ENCODE measurements at places on chromosomes 12 and 14.

DNA sequence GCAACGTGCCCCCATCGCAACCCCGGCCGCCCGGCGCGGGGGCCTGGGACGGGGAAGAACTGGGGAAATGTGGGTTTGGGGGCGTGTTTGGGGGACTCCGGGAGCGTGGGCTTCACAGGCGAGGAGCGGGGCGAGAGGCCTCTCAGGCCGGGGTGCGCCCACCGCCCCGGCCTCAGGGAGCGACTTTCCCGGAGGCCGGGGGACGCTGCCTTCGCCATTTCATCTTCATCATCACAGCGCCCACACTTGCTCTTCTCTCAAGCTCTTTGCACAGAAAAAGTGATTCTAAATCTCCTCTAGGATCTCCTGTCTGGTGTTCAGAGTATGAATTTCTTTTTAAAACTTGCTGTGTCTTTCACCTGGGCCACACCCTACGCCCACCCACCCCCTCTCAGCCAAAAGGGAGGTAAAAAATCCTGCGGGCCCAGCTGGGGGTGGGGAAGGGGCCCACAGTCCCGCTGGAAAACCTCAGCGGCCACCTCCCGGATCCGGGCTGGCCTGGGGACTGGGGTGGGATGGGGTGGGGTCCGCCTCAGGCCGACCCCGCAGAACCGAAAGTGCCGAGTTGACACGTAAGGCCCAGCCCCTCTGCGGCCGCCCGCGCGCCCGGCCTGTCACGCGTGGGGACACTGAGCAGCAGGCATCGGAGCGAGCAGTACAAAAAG lies 7.4 kb downstream of the CDKN1B start:
- DNase-seq, result no peak

DNA sequence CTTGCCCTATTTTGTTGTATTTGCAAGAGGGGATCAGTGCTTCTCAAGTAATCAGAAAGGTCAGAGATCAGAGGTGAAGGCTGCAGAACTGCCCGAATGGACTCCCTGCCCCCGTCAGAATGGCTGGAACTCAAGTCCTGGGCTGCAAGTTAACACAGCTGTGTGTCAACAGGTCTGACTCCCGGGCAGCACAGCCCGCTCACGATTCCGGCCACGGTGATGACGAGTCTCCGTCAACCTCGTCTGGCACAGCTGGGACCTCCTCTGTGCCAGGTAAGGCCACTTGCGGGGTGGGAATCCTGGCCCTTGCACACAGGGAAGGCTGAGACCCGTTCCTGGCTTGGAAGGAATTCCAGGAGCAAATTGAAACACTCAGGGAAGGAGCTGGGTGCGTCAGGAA lies 13.4 kb downstream of the DCAF4 start:
- DNase-seq, result no peak

DNA sequence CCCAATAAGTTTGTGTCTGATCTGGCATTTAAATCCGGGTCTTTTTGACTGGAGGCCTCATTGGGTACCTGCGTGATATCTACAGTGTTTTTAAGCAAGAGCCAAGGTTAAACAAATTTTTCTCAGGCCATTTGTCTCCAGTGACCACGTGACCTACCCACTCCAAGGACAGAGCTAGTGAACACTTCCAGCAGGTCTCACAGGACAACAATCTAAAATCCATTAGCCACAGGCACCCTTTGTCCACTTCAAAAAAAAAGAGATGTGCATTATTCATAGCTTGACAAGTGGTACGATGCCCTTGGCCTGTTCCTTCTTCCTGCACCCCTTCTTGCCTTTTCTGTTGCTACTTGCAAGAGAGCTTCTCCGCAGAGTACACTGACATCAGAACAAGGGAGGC lies 109.6 kb upstream of the GSC start:
- DNase-seq, result no peak

GRCh38 chr12:68636268-68636667 lies 25.6 kb downstream of the RAP1B start:
- DNase-seq, result no peak

DNA sequence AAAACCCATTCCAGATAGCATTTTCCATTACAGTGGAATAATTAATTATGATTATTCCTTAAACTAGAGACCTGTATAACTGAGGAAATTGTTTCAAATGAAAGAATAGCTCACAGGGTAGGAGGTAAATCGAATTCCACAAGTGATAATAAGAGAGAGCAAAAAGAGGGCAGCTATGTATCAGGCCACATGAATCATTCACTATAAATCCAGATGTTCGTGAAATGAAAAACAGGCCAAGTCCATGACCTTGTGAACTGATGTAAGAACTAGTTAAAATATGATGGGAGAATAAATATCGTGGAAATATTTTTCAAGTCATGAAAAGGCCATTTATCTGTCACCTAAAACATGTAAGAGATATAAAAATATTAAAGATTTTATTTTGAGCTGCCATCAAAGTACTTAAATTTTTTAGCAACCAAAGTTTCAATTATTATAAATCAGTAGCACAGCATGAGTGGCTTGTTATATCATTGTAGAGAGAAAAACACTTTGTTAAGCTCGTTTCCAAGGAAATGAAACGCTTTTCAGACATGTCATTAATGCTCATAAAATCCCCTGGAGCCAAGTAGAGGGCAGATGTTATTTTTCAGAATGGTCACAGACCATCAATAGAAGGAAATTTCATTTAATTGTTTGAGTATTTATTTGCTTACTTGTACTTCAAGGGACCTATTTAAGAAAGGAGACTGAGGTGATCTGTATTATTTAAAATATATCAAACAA lies 120.6 kb upstream of the CDKN3 start:
- DNase-seq, result no peak

DNA sequence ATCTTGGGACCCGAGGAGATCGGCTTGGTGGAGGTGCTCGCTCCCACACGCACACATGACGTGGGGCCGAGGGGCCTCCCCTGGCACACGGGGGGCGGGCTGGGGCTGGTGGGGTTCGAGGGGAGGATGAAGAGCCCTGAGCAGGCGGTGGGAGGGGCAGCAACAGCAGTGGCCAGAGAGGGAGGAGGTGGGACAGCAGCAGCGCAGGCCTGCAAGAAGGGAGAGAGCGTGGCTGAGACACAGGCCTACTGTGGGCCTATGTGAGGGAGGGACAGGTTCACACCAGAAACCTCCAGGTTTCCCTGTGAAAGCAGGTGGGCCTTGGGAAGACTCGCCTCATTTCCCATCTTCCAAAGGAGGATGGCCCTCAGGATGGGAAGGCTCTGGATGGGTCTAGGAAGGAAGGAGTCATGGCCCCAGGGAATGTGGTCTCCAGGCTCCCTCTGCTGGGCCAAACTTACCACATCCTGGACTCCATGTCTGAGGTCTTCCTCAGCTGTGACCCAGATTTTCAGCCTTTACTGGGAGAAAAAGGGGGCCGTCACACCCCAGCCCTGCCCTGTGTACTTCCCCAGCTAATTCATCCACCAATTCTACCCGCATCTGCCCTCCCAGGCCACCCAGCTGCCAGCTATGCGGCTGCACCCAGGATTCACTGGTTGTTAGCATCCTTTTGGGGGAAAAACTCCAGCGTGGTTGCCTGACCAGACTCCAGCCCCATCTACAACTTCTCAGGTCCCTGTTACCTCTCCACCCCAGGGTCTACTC lies 2.8 kb downstream of the PIANP start:
- DNase-seq, result no peak

DNA sequence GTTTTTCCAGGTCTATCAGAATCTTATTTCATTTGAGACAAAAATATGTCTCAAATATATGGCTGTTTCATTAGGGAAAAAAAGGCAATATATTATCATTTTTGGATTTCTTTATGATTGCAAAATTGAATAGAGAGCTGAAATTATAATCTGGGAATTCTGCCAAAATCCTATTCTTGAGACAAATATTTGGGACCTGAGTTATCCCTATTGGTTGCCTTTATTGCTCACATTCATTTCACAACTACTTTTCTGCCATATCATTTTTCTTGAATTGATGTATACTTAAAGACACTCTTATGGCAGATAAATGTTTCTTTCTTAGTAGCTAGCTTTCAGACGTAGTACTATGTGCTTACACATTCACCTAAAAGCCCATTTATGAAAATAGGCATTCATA lies 241.6 kb upstream of the NOVA1 start:
- DNase-seq, result no peak

DNA sequence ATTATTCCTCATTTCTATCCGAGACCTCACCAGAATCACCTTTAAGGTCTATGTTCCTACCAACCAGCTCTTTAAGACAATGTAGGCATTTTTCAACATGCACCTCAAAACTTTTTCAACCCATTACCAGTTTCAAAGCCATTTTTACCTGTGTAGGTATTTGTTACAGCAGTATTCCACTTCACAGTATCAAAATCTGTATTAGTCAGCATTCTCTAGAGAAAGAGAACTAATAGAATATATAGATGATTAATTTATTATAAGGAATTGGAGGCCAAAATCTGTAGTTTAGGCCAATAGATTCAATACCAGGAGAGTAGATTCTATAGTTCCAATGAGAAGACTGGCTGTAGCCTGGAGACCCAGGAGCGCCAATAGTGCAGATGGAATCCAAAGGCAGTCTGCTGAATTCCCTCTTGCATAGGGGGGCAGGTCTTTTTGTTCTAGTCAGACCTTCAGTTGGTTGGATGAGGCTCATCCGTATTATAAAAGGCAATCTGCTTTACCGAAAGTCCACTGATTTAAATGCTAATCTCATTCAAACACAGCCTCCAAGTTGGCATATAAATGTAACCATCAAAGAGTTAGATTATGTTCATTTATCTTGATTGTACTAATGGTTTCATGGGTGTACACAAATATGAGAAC lies 151.6 kb upstream of the SYT1 start:
- no peak for DNase-seq

DNA sequence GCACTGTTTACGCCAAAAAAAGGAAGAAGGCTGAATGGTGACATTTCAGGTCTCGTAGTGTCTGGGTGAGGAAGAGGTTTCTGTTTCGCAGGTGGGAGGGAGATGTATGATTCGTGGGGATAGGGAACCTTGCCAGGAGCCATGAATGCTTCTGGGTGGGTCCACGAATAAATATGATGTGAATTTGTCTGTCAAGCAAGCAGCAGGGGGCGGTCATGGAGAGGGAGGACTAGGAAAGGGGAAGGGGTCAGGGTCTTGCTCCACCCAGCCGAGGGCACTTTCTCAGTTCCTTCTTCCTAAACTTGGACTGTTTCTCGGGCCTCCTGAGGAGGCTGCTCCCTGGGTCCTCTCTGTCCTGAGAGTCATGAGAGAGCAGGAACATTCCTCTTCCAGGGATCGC lies 72.5 kb downstream of the LGMN start:
- no peak for DNase-seq

DNA sequence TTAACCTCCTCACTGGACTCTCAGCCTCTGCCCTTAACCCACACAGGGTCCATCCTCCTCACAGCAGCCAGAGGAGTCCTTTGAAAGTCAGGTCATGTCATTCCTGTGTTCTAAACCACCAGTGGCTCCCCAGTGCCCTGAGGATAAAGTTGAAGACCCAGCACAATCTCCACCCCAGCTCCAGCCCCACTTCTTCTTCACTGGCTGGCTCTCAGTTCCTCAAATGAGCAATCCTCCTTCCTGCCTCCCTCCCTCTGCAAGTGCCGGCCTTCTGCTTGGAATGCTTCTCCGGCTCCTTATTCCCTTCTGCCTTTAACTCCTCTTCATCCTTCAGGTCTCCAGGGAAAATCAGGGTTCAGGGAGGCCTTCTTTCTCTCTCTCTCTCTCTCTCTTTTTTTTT lies 32.0 kb upstream of the SPPL3 start:
- DNase-seq, result no peak

- DNase-seq, result no peak
These were observed 186.6 kb upstream of the EEA1 start for GRCh38 chr12:93115646-93116045.

DNA sequence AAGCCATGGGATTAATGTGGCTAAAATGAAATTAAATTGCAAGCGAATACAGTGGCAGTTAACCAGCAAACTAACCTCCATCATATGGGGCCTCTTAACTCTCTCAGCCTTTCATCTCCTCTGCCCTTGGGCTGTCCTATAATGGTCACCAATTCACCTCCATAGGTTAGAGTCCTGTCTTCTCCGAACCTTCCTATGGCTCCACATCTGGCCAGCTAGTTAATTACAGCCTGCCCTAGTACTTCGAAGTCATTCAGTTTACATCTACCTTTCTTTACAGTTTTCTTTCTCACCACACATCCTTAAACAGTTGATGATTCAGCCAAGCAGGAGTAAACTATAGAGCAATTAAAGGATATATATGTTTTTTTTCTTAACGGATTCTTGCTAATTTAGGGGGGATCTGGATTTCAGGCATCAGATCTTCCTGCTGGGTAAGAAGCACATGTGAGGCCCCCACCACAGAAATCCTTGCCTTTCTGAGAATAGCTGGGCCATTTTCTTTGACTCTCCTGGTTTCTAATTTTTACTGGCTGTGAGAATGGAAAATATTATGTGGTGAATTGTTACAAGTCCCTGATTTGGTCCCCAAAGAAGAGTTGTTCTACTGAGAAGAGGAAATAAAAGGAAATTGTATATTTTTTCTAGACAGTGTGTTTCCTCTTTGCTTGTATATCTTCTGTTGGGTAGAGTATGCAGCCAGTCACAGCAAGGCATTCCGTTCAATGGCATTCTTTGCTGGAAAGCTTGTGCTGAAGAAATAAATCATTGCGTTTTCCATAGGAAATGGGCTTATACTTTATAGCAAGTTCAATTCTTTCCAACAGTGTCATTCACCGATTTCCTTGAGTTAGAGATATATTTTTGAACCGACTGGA lies 16.7 kb downstream of the HMGA2 start:
- DNase-seq, result no peak
